ENCODE measurements at places on chromosomes 4 and X. TPM values are rescaled to one million over a fixed set of nuclear protein-coding genes. Genes with fewer than 3 reads are reported as not detected.

GRCh38 chr4:31360786-31361185 is 640.6 kb downstream of the PCDH7 start:
- DNase-seq = no peak

- DNase-seq = no peak
Measured at GRCh38 chrX:24133312-24133711, 16.2 kb upstream of the ZFX start.

GRCh38 chrX:78493180-78493579 is 165.8 kb upstream of the CYSLTR1 start:
- DNase-seq = no peak

DNA sequence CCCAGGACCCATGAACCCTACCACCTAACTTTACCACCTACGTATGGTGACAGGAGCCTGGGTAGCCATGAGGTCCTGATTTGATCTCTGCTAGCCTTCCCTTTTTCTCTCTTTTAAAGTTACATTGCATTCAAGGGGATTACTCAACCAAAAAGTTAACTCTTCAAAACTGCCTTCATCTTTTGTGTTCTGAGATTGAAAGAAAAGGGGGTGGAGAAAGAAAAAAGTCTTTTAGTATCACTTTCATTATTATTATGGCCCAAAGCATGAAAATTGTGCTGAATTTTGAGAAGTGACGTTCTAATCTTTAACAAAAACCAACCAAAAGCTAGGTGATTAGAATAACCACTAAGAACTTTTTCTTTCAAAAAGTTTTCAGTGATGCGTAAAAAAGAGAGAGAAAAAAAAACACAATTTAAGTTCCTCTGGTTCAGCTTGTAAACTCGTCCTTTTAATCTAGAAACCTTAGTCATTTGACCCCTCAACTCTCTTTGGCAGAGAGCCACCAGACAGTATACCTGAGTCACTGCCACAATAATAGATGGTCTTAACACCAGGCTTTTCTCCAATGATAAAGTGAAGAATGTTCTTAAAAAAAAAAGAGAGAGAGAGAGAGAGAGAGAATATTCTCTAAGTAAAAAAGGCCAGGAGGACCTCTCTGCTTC is 347.4 kb upstream of the FGF13 start:
- no peak for DNase-seq

- DNase-seq = no peak
Measured at GRCh38 chr4:67124716-67125115, 420.6 kb downstream of the CENPC start.

GRCh38 chrX:23385242-23385641 is 50.6 kb downstream of the PTCHD1 start:
- DNase-seq = no peak

- no peak for DNase-seq
Measured at GRCh38 chr4:121189326-121190215, 25.4 kb upstream of the TNIP3 start.

OPRPN gene
- total RNA-seq = not detected

DNA sequence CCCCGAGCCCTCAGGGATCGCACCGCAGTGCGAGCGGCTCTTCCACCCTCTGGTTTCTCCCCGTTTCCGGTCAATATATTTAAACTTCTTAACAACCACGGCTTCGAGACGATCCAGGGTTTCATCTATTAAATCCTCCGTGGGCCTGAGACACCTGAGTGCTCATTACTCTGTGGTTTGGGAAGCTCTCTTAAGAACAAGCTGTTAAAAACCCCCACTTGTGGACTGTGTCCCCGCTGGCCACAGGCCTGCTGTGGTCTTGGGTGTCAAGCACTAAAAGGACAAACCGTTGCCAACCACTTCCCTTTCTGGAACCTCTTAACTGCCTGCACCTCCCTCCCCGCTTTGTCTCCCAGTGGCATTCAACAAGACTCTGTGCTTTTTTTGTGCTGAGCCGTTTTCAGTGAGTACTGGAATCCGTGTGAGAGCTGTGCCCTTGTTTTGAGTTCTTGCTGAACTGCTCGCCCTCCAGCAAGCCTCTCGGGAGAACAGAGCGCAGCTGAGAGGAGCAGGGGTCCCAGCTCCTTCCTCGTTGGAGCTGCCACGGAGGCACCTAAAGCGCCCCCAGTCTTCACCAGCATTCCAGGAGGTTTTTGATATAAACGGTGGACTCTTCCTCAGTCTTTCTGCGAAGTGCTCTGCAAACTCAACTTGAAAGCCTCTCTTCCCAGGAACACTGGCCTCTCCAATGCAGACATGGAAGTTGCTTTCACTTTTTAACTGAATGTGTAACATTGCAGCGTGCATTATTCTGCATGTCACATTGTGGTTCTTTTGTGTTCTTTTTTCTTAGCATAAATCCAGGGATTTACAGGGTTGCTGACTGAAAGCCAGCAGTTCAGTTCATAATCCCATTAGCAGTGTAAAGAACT is 691 bp upstream of the IGFBP7 start:
- DNase-seq = peak; percentile 67

DNA sequence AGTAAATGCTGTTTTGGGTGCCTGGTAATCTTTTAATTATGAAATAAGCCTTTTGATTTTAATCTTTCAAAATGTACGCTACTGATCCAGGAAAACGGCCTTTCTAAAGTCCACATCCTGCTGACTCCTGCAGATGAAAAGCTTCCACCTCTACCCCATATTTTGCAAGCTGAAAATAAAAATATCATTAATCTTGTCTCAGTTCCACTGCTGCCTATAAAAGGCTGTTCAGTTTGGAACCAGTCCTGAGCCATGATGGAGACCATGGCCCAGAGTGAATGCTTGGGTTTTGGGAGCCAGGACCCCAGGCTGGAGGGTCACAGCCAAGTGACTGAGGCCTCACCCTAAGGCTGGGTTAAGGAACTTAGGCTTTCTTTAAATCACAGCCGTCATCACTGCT is 110.8 kb downstream of the AFF1 start:
- no peak for DNase-seq

SPANXA1 gene
- not detected for total RNA-seq

INTU gene
- total RNA-seq = 10.7 TPM

HHIP gene
- total RNA-seq = 2.7 TPM

GRCh38 chr4:101973361-101973760 is 182.8 kb downstream of the BANK1 start:
- DNase-seq = no peak

DNA sequence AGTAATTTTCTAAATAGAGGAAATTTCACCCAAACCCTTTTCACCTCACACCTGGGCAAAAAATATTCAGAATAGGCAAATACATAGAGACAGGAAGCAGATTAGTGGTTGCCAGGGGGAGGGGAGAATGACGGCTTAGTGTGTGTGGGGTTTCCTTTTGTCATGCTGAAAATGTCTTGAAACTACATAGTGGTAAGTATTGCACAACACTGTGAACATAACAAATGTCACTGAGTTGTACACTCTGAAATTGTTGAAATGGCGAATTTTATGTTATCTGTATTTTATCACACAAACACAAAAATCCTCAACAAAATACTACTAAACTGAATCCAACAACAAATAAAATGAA is 60.7 kb upstream of the PLAC1 start:
- DNase-seq = no peak

Measured in H9 (cell line).